ENCODE measurements at places on chromosomes 3 and 15. TPM values are rescaled to one million over a fixed set of nuclear protein-coding genes. Genes with fewer than 3 reads are reported as not detected.

LIPH gene
- not detected for total RNA-seq

CHRM5 gene
- total RNA-seq, result not detected

DNA sequence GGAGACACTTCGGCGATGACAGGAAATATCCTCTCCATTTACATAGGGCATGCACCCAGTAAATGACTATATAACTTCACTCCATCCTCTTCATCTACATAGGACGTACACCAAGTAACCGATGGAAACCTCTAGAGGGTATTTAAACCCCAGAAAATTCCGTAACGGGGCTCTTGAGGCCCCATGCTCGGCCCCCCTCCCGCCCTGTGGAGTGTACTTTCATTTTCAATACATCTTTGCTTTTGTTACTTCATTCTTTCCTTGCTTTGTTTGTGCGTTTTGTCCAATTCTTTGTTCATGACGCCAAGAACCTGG, 7.5 kb upstream of the FAM107A start:
- peaks cover 22% of the 10 kb centered on the region for H3K4me1 ChIP-seq
- peak overlapping the region; percentile 90 for H3K4me3 ChIP-seq
- no peak for DNase-seq

- H3K36me3 ChIP-seq, result peaks cover 13% of the 10 kb centered on the region
- no peaks in the 10 kb centered on the region for H3K27me3 ChIP-seq
- H3K27ac ChIP-seq, result no peak overlapping the region
Measured at GRCh38 chr3:183980403-183980802, 37.3 kb downstream of the ABCC5 start.

GRCh38 chr3:141346007-141346406, 22.3 kb upstream of the ZBTB38 start:
- H3K27ac ChIP-seq, result no peak overlapping the region
- no peak overlapping the region for H3K4me3 ChIP-seq
- H3K36me3 ChIP-seq, result peaks cover 1% of the 10 kb centered on the region
- H3K4me1 ChIP-seq, result no peaks in the 10 kb centered on the region
- peaks cover 2% of the 10 kb centered on the region for H3K27me3 ChIP-seq

DNA sequence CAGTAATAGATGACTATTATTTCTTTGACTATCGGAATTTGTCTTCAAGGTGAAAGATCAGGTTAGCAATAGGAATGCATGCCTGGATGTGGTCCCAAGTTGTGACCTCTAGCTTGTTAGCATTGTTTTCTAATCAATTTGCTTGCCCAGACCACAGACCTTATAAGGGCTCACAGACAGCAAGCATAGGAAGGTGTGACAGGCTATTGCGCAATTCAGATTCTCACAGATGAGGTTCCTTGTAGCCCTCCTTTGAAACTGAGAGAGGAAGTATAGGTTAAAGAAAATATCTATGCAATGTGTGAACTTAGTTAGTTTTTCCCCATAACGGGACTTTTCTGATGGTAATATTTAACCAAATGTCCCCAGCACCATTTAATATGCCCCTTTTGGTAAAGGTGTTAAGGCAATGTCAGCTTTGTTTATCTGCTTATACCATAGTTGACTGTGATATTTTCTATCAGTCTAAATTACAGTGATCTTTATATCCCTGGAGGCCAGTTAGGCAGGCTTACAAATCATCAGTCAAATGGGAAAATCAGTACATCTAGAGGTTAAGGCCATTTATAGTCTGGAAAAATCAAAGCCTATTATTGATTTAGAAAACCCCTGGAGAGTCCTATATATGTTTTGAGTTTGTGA, 168.1 kb upstream of the MBNL1 start:
- H3K36me3 ChIP-seq, result no peaks in the 10 kb centered on the region
- H3K27ac ChIP-seq, result no peak overlapping the region
- peaks cover 10% of the 10 kb centered on the region for H3K27me3 ChIP-seq
- H3K4me1 ChIP-seq, result peaks cover 9% of the 10 kb centered on the region

DNA sequence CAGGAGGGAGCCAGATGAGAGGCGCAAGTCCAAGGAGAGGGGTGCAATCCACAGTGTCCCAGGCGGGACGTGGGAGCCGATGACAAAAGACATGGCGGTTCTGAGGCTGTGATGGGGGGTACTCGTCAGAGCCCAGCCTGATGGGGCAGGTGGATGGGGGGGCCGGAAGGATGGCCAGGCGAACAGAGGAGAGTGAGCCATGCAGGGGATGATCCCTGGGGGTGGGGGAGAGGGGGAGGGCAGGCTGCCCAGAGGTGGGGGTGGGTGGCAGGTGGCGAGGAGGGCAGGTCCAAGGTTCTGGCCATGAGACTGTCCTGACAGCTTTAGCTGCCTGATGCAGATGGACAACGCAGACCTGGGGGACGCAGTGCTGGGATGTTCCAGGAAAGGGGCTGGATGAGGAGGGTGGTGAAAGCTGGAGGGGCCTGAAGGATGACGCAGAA, 8.9 kb upstream of the CSPG4 start:
- peak overlapping the region; percentile 3 for H3K27ac ChIP-seq
- no peak overlapping the region for H3K4me3 ChIP-seq
- no peaks in the 10 kb centered on the region for H3K36me3 ChIP-seq
- peaks cover 9% of the 10 kb centered on the region for H3K27me3 ChIP-seq
- no peak for DNase-seq

PAK6 gene
- 0.26 TPM for total RNA-seq

- H3K27me3 ChIP-seq, result peaks cover 21% of the 10 kb centered on the region
- no peak overlapping the region for H3K27ac ChIP-seq
- H3K4me3 ChIP-seq, result no peak overlapping the region
Measured at GRCh38 chr15:82585072-82585471, 44.8 kb upstream of the RPS17 start.

DNA sequence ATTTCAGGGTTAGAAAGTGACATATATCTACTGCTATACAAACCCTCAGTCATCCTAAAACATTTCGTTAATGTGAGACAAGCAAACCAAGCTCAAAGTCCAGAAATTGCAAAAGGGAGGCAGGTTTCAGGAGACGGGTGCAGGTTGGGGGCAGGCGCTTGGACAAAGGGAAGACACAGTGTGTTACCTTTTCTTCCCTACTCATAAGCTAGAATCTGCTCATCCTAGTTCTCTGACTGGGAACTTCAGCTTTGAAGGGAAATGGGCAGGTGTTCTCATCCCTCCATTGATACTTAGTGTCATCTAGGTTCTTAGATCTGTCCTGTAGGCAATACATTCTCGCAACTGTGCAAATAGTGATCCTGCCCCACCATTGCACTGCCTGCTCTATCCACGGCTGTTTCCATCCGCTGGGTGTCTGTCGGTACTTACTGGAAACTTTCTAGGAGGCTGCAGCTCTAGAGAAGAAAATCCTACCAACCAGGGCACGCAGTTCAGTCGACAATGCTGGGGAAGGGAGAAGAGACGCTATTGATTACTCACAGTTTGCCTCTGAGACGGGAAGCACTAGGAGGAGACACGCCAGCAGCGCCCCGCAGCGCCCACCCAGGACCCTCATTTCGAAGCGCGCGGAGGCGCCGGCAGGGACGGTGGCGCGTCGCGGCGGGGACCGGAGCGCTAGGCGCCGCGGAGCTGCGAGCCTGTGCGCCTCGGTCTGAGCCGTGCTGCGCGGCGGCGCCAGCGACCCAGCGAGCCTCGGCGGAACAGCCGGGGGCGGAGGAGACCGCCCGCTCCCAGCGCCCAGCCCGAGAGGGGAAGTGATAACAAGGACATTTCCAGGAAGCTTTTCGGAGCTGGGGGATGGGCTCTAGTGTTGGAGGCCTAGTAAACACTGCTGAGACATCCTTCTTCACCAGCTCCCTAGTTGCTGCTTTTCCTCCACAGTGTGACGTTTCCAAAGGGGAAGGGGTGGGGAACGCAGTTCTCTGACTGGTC, at the start of gene PROS1:
Gene PROS1 (minus strand): TSS at position 766 of the 996 bp plus-strand sequence. CDS start 147 bp downstream, at position 619.
- H3K36me3 ChIP-seq, result no peaks in the 10 kb centered on the region
- peaks cover 10% of the 10 kb centered on the region for H3K27me3 ChIP-seq
- peak within 1 kb of the TSS; percentile 68 for H3K27ac ChIP-seq
- peak; percentile 38 for DNase-seq

GRCh38 chr15:51190424-51191068, 95.8 kb upstream of the TNFAIP8L3 start:
- no peak overlapping the region for H3K27ac ChIP-seq
- peaks cover 29% of the 10 kb centered on the region for H3K27me3 ChIP-seq
- no peaks in the 10 kb centered on the region for H3K36me3 ChIP-seq
- H3K4me1 ChIP-seq, result no peaks in the 10 kb centered on the region
- no peak for DNase-seq

DNA sequence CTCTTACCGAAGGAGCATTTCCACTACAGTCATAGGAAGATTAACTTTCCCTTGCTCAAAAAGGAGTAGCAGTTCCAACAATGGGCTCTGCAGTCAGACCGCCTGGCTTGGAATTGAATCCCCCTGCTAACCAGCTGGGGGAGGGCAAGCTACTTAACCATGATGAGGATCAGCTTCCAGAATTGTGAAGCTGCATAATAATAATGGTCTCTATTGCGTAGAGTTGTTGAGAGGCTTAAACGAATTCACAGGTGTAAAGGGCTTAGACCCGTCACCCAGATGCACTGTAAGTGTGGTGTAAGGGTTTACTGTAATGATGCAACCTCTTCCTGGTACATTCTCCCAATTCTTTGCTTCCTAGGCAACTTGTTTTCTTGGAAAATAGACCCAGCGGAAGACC, 185.2 kb upstream of the RGMA start:
- H3K4me3 ChIP-seq, result no peak overlapping the region
- H3K27me3 ChIP-seq, result no peaks in the 10 kb centered on the region
- no peak overlapping the region for H3K27ac ChIP-seq
- no peaks in the 10 kb centered on the region for H3K36me3 ChIP-seq
- no peak for DNase-seq

SRGAP3 gene
- total RNA-seq, result 0.54 TPM

DNA sequence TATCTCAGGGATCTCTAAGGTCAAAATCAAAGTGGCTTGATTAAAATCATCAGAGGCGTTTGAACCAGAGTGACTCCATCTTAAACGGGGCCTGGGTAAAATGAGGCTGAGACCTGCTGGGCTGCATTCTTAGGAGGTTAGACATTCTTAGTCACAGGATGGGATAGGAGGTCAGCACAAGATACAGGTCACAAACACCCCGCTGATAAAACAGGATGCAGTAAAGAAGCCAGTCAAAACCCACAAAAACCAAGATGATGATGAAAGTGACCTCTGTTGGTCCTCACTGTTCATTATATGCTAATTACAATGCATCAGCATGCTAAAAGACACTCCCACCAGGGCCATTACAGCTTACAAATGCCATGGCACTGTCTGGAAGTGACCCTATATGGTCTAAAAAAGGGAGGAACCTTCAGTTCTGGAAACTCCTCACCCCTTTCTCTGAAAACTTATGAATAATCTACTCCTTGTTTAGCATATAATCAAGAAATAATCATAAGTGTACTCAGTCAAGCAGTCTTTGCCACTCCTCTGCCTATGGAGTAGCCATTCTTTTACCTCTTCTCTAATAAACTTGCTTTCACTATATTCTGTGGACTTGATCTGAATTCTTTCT, 143.3 kb upstream of the SLCO3A1 start:
- DNase-seq, result no peak
- no peak overlapping the region for H3K27ac ChIP-seq
- no peaks in the 10 kb centered on the region for H3K36me3 ChIP-seq
- H3K27me3 ChIP-seq, result peaks cover 35% of the 10 kb centered on the region

IL12A gene
- 0.34 TPM for total RNA-seq

CLRN1 gene
- not detected for total RNA-seq

- no peaks in the 10 kb centered on the region for H3K36me3 ChIP-seq
- no peaks in the 10 kb centered on the region for H3K4me1 ChIP-seq
- H3K4me3 ChIP-seq, result no peak overlapping the region
- DNase-seq, result no peak
- H3K27me3 ChIP-seq, result no peaks in the 10 kb centered on the region
- no peak overlapping the region for H3K27ac ChIP-seq
Measured at GRCh38 chr3:142735462-142735861, 11.6 kb downstream of the TRPC1 start.

DNA sequence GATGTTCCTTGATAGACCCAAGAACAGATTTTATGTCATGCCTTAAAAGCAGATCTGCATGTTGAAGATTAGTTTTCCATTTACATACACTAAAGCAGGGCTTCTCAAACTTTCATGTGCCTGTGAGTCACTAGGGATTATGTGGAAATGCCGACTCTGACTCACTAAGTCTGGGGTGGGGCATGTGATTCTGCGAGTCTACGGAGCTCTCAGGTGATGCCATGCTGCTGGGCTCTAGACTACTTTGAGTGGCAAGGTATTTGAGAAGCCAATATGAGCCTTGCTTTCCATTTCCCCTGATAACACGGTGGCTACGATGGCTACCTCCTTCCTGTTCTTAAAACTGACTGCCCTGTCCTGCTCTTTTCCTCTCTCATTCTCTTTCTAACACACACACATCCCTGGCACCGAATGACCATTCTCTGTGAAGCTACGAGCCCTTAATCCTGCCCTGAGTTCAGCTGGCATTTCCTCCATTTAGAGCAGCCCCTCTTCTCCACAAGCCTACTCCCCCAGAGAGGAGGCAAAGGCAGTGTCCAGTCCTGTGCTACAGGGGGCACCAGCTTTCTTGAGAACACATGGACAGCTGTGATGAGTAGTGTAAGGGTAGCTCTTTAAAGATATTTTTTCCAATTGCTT, 39.7 kb upstream of the PYGO1 start:
- no peaks in the 10 kb centered on the region for H3K36me3 ChIP-seq
- H3K4me3 ChIP-seq, result no peak overlapping the region
- peaks cover 4% of the 10 kb centered on the region for H3K27me3 ChIP-seq
- no peaks in the 10 kb centered on the region for H3K4me1 ChIP-seq

GRCh38 chr3:177687291-177687690, 490.0 kb upstream of the TBL1XR1 start:
- no peak overlapping the region for H3K4me3 ChIP-seq
- no peaks in the 10 kb centered on the region for H3K27me3 ChIP-seq
- no peaks in the 10 kb centered on the region for H3K4me1 ChIP-seq
- DNase-seq, result no peak
- H3K36me3 ChIP-seq, result peaks cover 2% of the 10 kb centered on the region
- H3K27ac ChIP-seq, result no peak overlapping the region

- H3K4me3 ChIP-seq, result no peak overlapping the region
- no peaks in the 10 kb centered on the region for H3K36me3 ChIP-seq
- DNase-seq, result no peak
- H3K4me1 ChIP-seq, result no peaks in the 10 kb centered on the region
- no peak overlapping the region for H3K27ac ChIP-seq
- H3K27me3 ChIP-seq, result no peaks in the 10 kb centered on the region
Measured at GRCh38 chr3:158330870-158331269, 221.0 kb downstream of the RSRC1 start.

GRCh38 chr3:127821394-127821793, 921 bp downstream of the MGLL start:
- peaks cover 8% of the 10 kb centered on the region for H3K4me1 ChIP-seq
- peak overlapping the region; percentile 32 for H3K4me3 ChIP-seq
- H3K27ac ChIP-seq, result no peak overlapping the region
- no peak for DNase-seq

- no peaks in the 10 kb centered on the region for H3K4me1 ChIP-seq
- peaks cover 2% of the 10 kb centered on the region for H3K27me3 ChIP-seq
- DNase-seq, result no peak
- no peak overlapping the region for H3K4me3 ChIP-seq
Measured at GRCh38 chr15:43920254-43920600, 93.4 kb downstream of the WDR76 start.

GRCh38 chr3:155880286-155880685, 9.8 kb downstream of the GMPS start:
- peaks cover 36% of the 10 kb centered on the region for H3K4me1 ChIP-seq
- H3K27me3 ChIP-seq, result no peaks in the 10 kb centered on the region
- peaks cover 3% of the 10 kb centered on the region for H3K36me3 ChIP-seq
- H3K27ac ChIP-seq, result no peak overlapping the region
- H3K4me3 ChIP-seq, result no peak overlapping the region
- no peak for DNase-seq

PP2D1 gene
- not detected for total RNA-seq

- no peaks in the 10 kb centered on the region for H3K27me3 ChIP-seq
- no peak overlapping the region for H3K4me3 ChIP-seq
- DNase-seq, result no peak
- no peaks in the 10 kb centered on the region for H3K4me1 ChIP-seq
- H3K27ac ChIP-seq, result no peak overlapping the region
- peaks cover 4% of the 10 kb centered on the region for H3K36me3 ChIP-seq
Measured at GRCh38 chr3:122843604-122844003, 48.7 kb downstream of the SLC49A4 start.

LINGO1 gene
- not detected for total RNA-seq
